Hypothalamus (tissue), 51 donors: ENCODE measurements at places on chromosomes 11 and 22.

- no peak for DNase-seq
These were observed 321.6 kb downstream of the AASDHPPT start for GRCh38 chr11:106399076-106399511.

GRCh38 chr11:128559496-128560103 lies 27.8 kb downstream of the ETS1 start:
- DNase-seq, result no peak

- no peak for DNase-seq
These were observed 281.9 kb downstream of the CADM1 start for GRCh38 chr11:115222218-115222862.

DNA sequence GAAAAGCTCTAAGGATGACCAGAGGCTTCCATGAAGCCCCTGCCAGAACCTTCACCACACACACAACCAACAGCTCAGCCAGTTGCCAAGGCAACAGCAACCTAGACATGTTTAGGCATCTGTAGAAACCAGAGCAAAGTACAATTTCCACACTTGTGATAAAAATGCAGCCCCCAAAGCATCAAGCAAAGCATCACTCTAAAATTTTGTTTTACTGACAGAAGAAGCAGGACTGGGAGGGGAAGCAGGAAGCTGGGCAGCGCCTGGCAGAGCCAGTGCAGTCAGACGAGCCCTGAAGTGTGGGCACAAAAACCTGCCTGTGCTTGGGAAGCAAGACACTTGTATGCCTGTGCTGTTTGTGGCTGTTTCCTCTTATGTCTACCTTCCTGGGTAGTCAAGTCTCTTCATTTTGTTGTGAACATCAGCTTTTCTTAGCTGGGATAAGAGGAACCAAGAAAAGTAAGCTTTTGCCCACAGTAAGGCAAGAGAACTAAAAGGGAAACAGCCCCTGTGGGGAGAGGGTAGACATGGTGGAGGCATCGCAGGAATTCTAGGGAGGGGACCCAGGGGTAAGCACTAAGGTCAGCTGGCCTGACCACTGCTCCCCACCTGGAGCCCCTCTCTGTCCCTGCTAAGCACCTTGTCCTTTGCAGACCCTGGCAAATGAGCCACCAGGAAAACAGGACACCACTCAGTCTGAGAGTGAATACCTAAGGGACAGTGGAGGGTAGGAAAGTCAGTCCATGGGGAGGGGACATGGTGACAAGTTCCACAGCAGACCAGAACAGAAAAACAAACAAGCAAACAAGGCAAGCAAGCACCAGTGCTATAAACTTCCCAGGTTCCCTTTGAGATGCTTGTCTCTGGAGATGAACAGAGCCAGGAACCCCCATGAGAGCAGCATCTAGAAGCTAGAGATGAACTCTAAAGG lies 13.4 kb downstream of the PACSIN2 start:
- DNase-seq, result no peak

- no peak for DNase-seq
These were observed 73.1 kb downstream of the ARHGAP32 start for GRCh38 chr11:129119036-129119435.

DNA sequence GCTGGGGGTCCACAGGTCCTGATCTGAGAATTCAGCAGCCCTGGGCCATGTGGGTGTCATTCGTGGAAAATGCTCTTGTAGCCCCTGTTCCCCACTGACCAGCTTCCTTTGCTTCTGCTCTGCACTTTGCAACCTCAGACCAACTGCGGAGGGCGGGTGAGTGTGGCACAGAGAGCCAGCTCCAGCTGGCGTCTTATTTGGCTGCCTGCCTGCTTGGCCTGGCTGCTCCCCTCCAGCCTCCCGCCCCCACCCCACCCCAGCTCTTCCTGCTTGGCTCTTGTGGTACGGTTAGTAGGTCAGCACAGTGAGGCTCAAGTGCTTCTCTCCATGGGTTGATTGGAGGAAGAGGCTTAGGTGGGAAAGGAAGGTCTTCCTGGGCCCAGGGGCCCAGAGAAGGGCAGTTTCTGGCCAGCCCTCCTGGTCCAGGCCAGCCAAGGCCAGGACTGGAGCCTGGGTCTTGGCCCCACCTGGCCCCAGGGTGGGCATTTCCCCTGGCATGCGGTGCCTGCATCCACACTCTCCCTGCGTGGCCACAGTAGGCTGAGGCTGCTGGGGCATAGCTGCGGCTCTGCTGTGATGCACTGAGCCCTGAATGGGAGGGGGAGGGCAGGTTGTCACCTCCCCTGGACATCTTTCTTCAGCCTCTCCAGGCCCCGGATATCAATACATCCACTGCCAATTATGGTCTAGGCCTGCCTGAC lies 26.5 kb downstream of the MYO7A start:
- DNase-seq, result peak; percentile 68

DNA sequence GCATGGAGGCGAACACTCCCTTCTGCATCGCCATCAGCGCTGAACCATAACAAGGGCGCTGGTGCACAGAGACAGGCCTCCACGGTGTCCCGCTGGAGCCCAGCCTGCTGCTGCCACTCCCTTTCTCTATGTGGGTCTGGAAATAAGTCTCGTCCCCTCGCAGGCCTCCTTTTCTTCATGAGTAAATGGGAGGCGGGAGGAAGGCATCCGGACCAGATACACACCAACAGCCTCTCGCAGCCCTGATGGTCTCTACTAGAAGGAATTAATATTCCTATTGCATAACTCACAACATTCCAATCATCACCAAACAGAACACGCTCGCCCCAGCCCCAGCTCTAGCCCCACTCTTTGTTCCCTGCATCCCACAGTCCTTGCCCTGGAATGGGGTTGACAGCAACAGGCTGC lies 14.9 kb downstream of the RASD2 start:
- DNase-seq, result no peak

GRCh38 chr22:26751217-26751616 lies 93.8 kb downstream of the MIAT start:
- no peak for DNase-seq

- DNase-seq, result peak; percentile 6
These were observed 56.0 kb downstream of the COPB1 start for GRCh38 chr11:14443638-14444037.

DNA sequence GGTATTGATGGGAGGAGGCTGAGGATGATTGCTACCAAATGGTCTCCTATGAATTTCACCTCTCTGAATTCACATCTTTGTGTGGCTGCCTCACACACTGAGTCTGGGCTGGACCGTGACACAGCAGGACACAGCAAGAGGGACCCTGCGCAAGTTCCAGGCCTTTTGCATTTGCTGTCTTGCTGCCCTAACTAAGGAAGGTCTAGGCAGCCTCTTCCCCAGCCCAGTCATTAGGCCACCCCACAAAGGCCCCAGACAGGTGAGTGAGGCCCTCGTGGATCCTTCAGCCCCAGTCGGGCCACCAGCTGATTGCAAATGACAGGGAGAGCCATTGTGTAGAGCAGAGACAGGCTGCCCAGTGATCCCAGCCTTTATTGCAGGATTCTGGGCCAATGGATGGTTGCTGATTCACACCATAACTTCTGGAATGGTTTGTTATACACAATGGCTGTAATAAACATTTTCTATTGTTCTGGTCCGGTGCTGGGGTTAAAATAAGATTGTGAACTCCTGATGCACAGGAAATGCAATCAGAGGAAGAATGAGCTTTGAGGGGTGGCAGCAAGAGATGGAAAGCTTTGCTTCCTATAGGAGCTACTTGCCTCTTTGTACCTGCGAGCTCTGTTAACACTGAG lies 28.5 kb upstream of the CSNK2A3 start:
- no peak for DNase-seq
